ENCODE measurements at places on chromosomes 16 and 17. TPM values are rescaled to one million over a fixed set of nuclear protein-coding genes. Genes with fewer than 3 reads are reported as not detected.

The CD300LG gene
- total RNA-seq, result 1.5 TPM

DNA sequence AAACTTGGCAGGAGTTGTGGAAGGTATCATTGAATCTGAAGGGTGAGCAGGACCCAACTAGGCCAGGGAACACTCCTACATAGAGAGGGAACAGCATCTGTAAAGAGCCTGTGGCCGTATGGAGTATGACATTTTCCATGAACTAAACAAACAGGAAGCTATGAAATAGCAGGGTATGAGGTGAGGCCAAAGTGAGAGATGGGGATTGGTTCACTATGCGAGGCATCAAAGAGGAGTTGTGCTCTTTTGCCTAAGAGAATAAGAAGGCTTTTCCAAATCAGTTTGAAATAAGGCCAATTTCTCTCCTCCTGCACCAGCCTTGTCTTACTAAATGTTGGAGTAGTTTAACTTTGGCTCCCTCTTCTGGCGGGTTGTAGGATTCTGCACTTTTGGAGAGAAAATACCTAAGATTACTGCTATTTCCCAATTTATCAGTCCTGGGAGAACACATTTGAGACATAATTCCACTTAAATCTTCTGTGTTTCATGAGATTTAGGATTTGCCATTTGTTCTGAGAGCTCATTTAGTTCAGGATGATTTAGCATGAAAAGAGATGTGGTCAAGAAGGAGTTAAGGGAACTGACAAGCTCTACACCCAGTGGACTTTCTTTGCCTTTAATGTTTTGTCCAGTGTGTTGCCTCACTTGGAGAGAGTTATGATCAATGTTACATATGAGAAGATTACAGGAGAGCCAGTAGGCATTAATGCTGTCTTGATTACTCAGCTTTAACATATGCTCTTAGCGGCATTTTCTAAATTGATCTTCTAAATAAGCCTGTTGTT lies 55.4 kb downstream of the TNRC6C start:
- peak; percentile 62 for DNase-seq

DNA sequence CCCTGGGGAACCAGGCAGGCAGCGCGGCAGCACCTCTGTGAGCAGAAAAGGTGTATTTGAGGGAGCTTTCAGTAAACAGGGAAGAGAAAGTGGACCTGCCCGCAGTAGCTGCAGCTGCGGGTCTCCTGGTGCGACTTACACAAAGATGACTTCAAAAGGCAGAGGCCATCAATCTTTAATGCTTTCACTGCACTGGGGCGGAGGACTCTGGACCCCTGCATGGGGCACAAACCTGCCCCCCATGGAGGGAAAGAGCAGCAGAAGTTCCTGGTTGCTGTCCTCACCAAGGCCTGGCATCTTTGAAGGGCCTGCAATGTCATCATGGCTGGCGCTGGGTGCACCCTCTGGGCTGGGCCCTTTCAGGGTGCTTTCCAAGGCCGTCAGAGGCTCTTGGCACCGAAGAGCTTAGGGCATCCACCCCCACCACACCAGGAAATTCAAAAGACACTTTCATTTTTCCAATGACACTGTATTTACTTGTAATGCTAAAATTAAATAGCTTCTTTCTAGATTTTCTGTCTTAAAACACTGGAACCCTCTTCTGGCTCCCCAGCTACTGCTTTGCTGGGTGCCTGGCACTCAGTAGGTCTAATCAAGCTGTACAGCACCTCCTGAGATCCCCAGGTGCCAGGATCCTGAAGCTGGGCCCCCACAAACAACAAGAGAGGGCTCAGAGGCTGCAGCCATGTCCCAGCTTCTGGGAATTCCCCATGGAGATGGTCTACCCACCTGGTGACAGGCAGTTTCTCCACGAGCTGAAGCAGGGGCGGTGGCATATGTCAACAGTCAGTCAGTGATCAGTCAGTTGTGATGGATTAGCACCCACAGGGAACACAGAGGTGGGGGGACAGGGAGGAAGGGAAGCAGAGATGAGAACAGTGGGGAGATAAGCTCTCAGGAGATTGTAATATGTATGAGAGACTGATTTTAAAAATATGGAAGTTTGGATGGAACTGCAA lies 2.1 kb upstream of the CACNG1 start:
- no peak for DNase-seq

DNA sequence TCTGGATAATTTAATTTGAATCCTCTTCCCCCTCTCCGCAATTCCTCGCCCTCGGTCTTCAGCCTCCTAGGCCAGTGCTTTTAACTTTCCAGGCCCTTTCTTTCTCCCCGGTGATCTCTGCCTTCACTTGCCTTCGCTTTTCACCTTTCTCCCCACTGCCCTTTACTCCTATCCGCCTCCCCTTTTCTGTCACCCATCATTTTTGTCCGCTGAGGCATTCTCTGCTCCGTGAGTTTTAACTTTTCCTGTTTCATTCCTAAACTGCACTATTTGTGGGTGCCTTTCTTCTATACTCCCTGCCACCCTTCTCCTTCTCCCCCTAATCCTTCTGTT lies 729 bp downstream of the LONP2 start:
- DNase-seq, result no peak

GRCh38 chr17:80819422-80820164 lies 172.0 kb upstream of the CHMP6 start:
- no peak for DNase-seq

GRCh38 chr17:80593181-80593580 lies 48.5 kb downstream of the RPTOR start:
- no peak for DNase-seq

DNA sequence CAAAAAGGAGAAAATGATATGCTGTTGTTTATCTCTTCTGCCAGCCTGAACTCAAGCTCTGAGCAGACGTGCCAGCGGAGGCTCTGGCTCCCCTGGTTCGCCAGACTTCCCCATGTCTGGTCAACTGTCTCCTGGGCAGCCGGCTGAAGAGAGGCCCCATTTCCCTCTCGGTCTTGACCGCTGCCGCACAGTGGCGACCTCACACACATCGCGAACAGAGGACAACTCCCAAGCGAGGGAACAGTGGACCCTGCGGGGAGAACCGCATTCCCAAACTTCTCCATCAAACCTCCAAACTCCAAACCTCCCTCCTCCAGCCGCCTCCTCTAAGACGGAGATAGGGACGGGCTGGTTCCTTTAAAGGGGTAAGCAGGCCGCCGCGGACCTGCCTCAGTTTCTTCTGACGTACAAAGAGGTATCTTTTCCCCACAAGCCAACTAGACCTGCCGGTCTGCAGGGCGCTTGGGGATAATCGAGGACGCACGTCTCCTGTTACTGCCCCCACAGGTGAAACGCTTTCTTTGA lies 24.9 kb upstream of the RFFL start:
- DNase-seq, result peak; percentile 49

All from mucosa of gallbladder (tissue), 1 donor.